ENCODE measurements at places on chromosomes 2 and 18.

DNA sequence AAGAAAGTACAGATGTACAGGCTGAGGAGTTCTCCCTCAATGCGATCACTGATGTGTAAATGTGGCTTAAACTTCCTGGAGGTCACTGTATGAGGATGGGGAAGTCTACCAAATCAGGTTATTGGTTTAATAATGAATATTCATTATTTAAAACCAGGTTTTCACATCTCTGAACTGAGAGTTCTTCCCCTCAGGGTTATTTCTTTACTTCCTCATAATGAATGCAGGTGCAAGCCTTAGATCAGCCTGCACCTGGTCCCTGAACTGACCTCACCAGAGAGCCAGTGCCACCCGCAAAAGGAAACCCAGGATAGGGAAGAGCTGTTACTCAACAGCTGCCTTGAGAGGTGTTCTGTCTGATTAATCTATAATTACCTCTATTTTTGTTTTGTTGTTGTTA, 369.0 kb downstream of the EPHA4 start:
- no peak for DNase-seq

DNA sequence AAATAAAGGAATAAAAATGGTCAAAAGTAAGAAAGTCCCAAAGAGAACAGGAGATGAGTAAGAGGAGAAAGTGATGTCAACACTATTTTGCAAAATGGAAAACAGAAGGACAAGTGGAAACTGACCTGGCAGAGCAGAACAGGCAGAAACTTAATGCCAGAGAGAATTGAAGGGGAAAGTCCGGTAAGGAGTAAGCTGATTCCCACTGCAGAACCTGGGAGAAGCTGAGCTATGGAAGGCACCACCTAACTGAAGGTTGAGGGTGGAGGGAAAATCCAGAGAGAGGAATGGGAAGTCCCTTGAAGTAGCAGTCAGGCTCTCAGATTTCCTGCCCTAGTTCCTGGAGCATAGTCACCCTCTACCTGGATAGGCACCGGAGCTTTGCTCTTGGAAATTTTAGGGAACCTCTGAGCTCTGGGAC, 59.8 kb downstream of the MOGAT1 start:
- no peak for DNase-seq

DNA sequence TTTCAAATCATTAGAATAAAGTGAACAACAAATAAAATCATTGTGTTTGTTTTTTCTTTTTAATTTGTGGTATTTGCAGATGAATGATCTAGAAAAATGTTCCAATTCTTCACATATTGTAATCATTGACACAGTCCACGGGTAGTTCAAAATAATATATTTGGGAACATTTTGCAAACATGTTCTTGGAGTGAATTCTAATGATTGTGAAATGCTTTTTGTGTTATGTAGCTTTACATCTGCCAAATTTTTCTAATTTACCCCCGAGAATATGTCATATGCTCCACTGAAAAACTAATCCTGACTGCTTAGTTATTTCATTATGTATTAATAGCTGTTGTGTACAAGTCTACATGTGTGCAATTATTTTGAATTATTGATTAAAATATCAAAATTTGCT, 1468.4 kb upstream of the NXPH2 start:
- no peak for DNase-seq

DNA sequence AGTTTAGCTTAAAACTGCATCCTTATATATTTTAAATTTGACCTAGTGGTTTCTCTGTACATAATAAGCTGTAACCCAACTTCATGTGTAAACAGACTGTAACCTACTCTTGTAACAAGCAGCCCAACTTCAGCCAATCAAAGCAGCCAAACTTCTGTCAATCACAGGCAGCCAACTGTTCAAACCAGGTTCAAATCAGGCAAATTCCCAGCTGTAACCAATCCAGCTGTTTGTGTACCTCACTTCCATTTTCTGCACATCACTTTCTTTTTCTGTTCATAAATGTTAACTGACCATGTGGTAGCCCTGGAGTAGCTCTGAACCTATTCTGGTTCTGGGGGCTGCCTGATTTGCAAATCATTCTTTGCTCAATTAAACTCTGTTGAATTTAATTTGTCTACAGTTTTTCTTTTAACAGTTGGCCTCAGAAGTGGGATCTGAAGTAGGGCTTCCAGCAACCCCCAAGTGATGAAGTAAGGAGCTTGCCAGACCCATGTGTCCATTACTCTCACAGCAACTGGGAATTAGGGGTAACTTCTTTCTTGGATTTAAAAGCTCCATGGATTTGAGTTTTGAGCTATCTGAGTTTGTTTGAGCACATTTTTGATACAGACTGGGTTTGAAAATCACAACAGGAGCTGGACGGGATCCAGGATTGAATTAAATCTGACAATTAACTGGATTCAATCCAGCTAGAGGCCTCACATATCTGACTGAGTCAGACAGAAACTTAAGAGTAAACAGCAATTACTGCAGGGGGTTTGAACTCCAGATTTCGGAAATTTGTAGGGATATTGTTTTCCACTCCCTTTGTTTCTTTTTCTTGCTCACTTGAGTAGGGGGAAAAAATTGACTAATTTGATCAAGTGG, 1569.7 kb upstream of the SLC39A10 start:
- DNase-seq = peak; percentile 45
